ENCODE measurements at places on chromosomes 2 and 18.

GRCh38 chr2:218168635-218169462, 2.1 kb upstream of the CXCR1 start:
- peak; percentile 61 for DNase-seq

GRCh38 chr18:25287106-25287505, 64.9 kb downstream of the ZNF521 start:
- DNase-seq: no peak

DNA sequence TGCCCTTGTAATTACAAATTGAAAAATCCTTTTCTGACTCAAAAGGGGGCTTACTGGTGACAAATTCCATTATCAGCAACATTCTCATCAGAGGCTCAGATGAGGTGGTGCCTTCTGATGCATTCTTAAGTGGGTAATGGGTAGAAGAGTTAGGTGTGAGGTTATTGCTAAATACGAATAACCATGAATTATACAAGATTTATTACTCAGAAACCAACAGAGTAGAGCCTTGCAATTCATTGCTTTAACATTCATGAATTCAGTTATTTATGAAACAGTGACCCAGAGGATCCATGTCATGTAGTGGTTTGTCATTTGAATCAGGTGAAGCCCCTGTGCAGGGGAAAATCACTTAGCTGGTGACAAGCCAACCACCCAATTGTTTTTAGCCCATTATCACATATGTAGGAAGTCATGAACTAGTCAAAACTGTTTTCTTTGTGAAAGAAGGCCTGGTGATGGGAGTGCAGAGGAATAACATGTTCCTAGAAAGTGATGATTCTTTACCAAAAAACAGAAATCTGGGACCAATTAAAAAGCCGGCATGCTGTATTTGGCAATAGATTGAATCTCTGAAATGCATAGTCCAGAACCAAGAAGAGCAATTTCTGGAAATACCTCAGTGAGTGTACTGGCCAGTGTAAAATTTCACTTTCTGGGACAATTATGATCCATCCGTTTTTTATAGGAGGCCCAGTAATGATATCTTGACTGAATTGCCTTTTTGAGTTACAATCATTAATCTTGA, 70.2 kb downstream of the CRIM1 start:
- DNase-seq: no peak

GRCh38 chr2:121740973-121741372, 4.3 kb upstream of the NIFK start:
- DNase-seq: no peak

- DNase-seq: no peak
Measured at GRCh38 chr2:205781244-205781931, 99.1 kb downstream of the NRP2 start.

- DNase-seq: no peak
Measured at GRCh38 chr2:10173258-10174005, 50.9 kb downstream of the RRM2 start.

GRCh38 chr2:217429981-217430500, 570.2 kb upstream of the TNP1 start:
- DNase-seq: no peak

GRCh38 chr18:13451213-13451540, 232.6 kb downstream of the LDLRAD4 start:
- DNase-seq: no peak

DNA sequence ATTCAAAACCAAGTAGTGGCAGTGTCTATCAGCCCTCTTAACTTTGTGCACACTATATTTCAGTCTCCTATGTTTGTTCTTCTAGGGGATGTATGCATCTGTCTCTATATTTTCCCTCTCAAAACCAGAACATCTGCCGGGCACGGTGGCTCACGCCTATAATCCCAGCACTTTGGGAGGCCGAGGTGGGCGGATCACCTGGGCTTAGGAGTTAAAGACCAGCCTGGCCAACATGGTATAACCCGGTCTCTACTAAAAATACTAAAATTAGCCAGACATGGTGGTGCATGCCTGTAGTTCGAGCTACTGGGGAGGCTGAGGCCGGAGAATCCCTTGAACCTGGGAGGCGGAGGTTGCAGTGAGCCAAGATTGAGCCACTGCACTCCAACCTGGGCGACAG, 9.9 kb upstream of the GAREM2 start:
- no peak for DNase-seq

- no peak for DNase-seq
Measured at GRCh38 chr2:48105848-48106247, 199.6 kb upstream of the FBXO11 start.

- DNase-seq: no peak
Measured at GRCh38 chr2:68746408-68746807, 11.8 kb downstream of the ARHGAP25 start.

- DNase-seq: no peak
Measured at GRCh38 chr2:125746321-125747164, 909.4 kb upstream of the GYPC start.

Measured in activated T-cell treated with anti-CD3 and anti-CD28 coated beads for 24 hours (primary cell).